DMS79 treated with DMSO at 0.1 percent for 48 hours (cell line): ENCODE measurements at places on chromosomes 4 and X.

DNA sequence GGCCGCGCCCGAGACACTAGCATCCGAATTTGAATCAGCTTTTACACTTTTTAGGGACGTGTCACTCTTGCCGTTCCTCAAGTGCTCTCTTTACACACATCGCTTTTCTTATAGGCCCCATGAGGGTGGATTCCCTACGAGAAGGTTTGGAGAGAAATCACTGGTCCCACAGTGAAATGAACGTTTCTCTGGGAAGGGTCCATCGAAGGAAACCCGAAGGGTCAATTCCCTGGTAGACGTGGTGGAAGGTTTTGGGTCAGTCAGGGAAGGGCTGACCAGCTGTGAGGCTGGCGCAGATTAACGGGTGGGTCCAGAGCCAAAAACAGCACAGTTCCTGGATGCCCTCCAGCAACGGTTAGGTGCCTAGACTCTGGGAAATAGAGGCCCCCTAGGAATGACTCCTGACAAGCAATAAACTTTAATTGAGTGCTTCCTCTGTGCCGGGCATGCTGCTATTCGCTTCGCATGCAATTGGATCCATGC, 35.9 kb downstream of the ETDC start:
- DNase-seq, result peak; percentile 19

DNA sequence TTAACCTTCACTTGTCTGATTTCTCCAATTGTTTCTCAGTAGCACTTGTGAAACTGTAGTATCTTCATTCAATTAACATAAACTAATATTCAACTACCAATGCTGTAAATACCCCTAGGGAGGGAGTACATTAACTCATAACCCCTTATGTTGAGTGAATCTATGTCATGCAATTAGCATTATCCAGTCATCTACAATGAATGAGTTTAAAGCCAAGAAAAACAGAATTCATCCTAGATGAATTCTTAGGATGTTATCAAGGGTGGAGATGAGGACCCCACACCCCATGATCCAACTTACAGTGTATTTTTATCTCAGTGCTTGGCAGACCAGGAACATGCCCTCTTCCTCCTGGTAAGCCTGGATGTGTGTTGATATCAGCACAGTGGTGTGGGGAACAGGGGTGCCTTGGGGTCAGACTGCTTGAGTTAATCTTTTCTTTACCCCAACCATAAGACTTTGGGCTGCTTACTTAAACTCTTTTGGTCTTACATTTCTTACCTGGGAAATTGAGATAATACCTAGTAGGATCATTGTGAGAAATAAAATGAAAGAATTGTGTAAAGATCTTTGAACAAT, 62.1 kb upstream of the SCOC start:
- DNase-seq, result no peak

DNA sequence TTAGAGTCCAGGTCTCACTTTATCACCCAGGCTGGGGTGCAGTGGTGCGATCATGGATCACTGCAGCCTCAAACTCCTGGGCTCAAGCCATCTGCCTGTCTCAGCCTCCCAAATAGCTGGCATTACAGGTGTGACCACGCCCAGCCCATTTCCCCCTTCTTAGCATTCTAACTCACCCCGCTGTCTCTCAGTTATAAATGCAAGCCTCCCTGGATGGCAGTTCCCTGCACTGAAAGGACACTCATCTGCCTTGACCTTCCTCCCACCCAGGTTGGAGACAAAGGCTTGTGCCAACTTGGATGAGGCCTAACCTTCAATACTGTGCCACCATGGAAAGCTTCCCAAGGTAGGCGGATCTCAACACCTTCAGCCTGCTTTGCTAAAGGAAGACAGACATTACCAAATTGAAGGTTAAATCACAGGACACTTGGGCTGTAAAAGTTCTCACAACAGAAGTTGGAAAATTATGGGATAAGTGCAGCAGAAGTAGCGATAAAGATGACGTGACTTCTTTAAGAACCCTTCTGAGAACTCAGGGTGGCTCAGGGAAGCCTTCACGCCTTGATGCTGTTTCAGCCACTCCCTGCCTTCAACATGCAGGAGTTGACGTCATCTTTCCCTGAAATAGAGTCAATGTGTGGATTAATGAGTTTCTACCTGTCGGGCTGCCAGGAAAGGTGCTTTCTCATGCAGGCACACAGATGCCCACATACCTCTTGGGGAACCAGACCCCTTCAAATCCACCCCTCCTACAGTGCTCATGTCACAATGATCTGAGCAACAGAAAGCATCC, 10.6 kb upstream of the GPM6B start:
- DNase-seq, result no peak

GRCh38 chr4:78250500-78250899, 193.4 kb downstream of the FRAS1 start:
- no peak for DNase-seq

DNA sequence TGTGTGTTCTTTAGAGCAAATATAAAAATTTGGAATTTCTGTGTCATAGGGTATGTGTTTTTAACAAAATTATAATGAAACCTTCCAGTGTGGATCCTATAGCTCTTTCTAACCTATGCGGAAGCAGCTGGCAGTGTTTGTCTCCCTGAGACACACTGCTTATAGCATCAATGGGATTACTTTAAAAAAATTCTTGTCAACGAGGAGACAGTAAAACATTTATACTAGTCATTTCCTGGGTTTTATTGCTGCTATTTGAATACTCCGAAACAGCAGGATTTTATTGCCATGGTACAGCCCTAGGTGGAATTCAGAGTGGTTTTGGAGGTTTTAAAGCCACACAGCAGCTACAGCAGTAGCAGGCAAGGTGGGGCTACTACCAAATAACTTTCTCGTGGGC, 145.1 kb upstream of the IL1RAPL2 start:
- DNase-seq, result no peak

- DNase-seq, result no peak
Measured at GRCh38 chr4:8099981-8100464, 58.6 kb downstream of the ABLIM2 start.

- DNase-seq, result no peak
Measured at GRCh38 chrX:94492541-94492940, 818.5 kb downstream of the FAM133A start.

DNA sequence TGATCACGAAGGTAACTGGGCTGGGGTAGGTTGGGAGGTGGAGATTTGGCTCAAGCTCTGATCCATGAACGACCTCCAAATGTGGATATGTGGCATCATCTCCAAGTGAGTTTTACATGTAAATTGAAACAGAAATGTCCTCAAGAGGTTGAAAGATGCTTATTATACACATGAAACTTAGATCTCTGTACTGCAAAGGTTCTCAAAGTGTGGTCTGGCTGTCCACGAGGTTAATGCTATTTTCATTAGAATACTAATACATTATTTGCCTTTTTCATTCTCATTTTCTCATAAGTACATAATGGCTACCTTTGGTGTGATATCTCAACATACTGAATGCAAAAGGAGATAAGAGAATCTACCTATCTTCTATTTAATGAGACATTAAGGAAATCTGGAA, 198.2 kb downstream of the RASL11B start:
- DNase-seq, result no peak

DNA sequence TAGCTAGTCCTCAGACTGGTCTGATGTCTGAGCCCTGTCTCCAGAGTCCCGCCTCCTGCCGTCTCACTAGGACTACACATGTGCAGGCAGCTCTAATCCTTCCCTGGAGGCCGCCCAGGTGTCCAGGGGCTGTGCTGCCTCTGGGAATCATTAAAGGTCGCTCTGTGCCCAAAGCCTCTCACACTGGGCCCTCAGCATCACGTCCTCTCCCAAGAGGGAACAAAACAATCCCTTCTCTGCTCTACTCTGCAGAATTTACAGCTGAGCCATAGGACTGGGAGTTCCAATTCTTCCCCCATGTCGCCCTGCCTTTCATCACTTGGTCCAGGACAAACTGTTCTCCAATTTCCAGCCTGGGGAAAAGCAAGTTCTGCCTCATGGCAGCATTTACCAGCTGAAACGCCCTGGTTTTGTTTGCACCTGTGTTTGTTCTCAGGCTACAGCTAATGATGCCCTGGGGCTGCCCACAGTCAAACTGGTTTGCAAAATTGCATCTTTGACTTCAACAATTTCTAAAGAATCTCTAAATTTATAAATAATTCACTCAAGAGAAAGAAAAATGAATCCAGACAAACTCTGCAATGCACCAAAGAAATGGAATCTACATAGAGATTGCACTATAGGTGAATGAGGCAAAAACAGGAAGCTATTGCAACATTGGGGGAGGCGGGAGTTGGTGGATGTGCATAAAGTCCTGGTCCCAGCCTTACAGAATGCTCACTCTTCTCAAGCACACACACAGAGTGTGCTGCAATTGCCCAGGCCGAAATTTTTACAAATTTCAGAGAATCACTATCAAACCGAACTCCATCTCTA, 7.2 kb upstream of the MRFAP1 start:
- no peak for DNase-seq

DNA sequence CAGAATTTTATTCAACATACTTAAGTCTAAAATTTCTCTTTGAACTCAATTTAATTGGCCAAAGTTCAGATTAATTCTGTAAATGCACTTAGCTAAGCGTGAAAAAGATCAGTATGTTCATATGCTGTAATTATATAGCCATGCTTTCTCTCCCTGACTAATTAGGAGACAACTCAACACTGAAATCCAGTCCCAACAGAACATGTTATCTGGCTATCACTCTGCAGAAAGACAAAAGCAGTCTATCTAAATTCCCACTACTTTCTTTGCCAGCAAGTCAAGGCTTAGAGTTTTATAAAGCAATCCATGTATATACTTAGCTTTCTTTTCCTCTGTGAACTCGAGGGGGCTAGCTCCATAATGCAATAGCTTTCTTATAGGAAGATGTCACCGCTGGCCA, 16.0 kb upstream of the USP46 start:
- DNase-seq, result no peak

DNA sequence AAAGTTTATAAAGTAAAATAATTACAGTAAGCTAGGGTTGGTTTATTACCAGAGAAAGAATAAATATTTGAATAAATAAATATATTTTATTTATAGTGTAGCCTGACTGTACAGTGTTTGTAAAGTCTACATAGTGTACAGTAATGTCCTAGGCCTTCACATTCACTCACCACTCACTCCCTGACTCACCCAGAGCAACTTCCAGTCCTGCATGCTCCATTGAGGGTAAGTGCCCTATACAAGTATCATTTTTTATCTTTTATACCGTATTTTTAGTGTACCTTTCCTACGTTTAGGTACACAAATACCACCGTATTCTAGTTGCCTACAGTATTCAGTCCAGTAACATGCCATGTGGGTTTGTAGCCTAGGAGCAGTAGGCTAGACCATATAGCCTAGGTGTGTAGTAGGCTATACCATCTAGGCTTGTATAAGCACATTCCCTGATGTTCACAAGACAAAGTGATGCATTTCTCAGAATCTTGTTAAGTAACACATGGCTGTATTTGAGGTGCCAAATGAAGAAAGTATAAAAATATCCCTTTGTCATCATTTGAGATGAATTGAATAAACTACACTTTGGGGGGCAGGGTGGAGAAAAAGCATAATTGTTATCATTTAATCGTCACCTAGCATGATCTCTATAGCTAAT, 14.7 kb upstream of the KLHL8 start:
- no peak for DNase-seq

GRCh38 chr4:181289198-181289597, 954.0 kb upstream of the TENM3 start:
- peak; percentile 80 for DNase-seq

- DNase-seq, result no peak
Measured at GRCh38 chrX:148647651-148648050, 147.2 kb downstream of the AFF2 start.

- DNase-seq, result no peak
Measured at GRCh38 chr4:78337244-78338020, 214.1 kb upstream of the ANXA3 start.
